ENCODE measurements at places on chromosomes 6 and 20.
A peak's percentile ranks its signal among the peaks of the same experiment; 100 is the strongest.

DNA sequence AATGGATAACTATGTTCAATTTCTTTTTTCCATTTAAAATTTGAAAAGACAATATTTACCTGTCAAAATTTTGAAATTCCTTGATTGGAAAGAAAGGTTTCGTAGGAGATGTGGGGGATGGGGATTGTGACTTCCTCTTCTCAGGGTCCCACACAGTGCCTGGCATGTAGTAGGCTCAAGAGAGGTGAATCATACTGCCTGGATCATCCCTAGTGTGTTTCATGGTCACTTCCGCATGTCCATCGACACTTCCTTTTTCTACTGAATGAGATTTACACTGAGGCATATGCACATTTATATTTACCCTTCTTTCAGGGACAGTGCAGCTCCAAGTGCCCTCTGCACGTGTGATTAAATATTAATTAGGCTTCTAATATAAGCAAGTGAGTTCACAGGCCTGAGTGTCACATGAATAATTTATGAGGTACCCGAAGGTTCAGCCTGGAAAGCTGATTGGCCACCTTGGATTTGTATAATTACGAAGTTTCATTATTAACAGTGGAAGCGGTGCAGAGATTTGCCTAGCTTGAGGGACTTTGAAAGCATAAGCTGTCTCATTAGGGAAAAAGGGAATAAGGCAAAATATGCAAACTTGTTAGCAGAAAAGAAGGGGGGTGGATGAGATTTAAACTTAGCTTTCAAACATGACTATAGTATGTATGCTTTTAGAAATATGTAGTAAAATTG is 177.5 kb upstream of the MMS22L start:
- no peak for DNase-seq

DNA sequence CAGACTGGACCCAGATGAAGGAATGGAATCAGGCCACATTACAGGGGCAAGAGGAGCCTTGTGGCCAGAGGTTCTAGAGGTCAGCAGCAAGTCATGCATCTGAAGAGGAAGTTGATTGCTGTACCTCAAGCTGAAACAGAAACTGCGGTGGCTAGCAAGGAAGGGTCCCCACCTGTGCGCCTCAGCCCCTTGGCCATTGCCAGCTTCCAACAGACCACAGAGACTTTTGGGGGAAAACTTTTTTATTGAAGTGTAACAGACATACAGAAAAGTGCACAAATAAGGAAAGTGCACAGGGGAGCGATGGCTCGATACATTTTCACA is 26.8 kb upstream of the SLC9A8 start:
- DNase-seq, result peak; percentile 24

- DNase-seq, result peak; percentile 38
Observed at GRCh38 chr6:12289365-12289919, 719 bp upstream of the EDN1 start.

DNA sequence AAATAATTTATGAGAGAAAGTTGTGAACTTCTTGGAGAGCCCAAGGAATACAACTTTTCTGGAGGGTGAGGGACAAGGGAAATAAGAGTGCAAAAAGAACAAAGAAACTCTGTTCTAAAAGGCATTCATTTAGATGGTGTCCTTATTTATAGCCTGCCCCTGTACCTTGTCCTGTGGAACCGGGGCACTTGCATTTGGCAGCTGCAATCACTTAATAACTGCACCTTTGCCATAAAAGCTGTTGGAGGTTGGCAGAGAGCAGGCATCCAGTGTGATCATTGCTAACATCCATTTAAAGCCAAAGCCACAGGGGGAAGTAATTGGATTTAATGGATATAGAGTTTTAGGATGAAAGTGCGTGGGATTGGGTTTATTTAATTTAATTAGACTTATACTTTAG is 50.8 kb upstream of the SGK1 start:
- no peak for DNase-seq

DNA sequence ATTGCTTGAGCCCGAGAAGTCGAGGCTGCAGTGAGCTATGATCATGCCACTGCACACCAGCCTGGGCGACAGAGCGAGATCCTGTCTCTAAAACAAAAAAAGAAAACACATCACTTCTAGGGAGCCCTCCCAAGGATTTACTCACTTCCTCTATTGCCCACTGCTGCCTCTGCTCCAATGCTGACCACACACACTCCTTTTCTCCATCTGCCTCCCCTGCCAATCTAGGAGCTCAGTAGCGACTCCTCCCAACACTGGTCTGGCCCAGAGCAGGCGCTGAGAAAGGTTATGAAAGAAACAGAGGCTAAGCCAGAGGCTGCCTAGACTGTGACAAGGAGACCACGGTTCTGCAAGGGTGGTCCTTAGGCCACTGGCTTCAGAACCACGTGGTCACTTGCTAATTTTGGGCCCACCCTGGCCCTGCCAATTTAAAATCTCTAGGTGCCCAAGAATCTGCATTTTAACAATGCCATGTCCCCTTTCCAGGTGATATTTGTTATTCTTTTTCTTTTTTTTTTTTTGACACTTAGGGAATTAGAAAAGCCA is 1.3 kb upstream of the E2F1 start:
- no peak for DNase-seq

GRCh38 chr6:26552205-26552604 is 14.0 kb downstream of the HMGN4 start:
- no peak for DNase-seq

DNA sequence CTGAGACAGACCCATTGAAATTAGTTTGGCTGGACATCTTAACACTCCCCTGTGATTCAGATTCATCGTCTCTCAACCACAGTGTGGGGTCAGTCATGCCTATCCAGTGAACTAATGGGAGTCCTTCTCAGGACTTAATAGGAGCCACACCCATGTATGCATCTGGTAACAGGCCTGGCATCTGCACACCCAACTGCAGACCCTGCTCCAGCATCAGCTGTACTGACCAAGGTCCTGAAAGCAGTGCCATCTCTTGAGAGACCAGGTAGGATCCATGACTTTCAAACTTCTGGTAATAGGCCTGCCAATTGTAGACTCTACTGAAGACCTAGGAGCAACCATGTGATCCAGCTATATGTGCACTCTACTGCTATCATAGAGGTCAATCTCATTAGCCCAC is 363.6 kb upstream of the POU3F2 start:
- no peak for DNase-seq

GRCh38 chr6:152695372-152696045 is 2.2 kb upstream of the MYCT1 start:
- no peak for DNase-seq

GRCh38 chr6:113292646-113293422 is 564.3 kb upstream of the MARCKS start:
- DNase-seq, result no peak

DNA sequence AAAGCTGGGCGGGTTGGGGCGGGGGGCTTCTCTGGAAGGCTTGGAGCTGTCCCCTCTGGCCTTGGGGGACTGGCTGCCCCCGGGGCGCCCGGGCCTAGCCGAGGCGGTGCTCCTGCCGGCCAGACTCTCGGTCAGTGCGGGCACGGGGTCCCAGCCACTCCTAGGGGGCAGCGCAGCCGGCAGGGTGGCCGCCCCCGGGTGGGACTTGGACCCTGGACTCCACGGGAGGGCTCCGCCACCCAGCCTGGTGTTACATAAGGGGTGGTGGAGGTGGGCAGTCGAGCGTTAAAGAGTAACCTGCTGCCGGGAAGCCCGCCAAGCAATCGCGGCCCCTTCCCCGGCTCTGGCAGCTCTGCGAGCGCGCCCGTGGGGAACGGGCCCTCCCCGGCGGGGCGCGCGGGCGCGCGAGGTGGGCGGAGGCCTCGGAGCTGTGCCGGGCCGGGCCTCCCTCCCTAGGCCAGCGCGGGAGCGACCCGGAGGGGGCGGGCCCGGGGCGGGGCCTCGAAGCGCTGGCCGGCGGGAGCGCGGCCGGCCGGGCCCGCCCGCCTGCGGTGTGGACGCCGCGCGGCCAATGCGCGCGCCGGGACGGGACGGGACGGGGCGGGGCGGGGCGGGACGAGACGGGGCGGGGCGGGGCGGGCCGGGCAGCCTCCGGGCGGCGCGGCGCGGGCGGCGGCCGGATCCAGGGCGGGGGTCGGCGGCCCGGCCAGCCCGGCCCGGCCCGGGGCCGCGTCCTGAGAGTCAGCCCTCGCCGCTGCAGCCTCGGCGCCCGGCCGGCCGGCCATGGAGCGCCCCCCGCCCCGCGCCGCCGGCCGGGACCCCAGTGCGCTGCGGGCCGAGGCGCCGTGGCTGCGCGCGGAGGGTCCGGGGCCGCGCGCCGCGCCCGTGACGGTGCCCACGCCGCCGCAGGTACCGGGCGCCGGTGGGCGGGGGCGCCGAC is at the start of gene SLC2A4RG:
SLC2A4RG (plus strand) TSS at position 647 of the 940 bp plus-strand sequence; CDS start at position 784, 137 bp downstream.
- DNase-seq, result peak; percentile 33

DNA sequence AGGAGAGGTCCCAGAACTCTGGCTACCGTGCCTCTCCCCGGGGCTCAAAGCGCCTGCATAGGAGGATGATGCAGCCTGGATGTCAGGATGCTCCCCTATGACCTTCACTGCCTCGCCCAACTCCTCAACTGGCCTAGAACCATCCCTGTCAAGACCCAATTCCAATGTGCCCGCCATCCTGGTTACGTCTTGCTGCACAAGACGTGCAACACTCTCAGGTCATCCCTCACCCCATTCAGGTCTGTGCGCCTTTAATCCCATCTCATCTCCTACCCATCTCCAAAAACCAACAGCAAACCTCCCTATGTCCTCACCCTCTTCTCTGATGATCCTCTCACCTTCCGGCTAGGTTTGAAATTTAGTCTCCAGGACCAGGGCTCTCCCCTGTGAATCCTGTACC is 3.5 kb downstream of the SFT2D1 start:
- no peak for DNase-seq

DNA sequence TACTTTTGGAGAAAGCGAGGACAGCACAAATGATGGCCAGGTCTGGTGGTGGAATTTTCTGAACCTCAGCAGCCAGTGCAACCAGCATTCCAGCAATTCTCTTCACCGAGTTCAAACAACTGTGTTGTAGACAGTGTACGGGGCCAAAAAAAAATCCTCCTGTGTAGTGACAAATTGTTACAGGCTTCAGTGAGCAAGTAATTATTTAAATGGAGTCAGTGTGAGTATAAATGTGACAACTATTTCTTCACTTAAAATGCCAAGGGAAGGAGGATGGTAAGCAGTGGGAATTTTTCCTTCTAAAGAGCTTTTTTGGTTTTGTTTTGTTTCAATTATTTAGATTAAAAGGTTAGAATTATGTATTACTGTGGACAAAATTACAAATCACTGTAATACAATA is 154.1 kb downstream of the TMEM242 start:
- no peak for DNase-seq

- DNase-seq, result no peak
Observed at GRCh38 chr20:4108495-4109306, 93.3 kb upstream of the RNF24 start.

GRCh38 chr6:139064981-139065665 is 36.6 kb downstream of the ABRACL start:
- DNase-seq, result no peak

DNA sequence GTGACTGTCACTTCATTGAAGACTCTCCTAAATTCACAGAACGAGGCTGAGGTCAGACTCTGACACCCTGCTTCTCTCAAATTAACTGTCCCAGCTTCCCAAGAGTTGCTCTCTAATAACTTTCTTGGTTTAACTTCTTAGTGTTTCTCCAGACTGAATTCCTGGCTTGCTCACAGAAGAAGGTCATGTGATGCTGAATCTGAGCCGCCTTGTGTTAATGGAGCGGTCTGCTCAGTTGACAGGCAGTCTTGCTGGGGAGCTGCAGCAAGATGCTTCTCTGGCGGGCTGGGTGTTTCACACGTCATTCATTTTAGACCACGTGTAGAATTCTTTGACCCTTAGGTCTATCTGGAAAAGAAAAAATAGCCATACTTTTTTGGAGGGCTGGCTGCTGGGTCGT is 107.3 kb downstream of the FOXO3 start:
- no peak for DNase-seq

DNA sequence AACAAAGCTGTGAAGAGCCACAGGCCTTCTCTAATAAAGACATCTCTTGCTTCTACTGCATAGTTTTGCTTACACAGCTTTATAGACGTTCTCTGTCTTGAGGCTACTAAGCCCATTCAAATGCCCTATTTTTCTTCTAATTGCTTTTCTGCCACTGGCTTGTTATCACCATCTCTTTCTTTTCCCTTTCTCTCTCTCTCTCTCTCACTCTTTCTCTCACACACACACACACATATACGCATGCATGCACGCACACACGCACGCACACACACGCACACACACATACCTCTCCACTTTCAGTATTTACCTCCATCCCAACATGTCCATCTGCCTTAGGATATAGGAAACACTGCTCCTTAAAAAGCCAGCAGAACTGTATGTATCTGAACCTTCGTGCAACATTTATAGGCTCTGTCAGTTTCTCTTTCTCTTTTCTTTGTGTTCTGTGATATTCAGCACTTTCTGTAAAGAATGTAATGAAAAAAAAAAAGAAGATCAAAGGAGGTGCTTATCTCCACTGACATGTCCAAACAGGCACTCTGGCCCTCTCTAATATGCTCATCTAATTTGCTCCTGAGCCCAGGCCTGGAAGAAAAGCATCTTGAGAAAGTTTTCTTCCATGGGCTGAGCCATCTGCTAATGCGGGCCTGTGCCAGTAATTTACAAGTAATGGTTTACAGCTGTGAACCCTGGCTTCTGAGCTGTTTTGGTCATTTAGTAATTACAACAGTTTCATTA is 1046.7 kb upstream of the MAP3K7 start:
- DNase-seq, result no peak

DNA sequence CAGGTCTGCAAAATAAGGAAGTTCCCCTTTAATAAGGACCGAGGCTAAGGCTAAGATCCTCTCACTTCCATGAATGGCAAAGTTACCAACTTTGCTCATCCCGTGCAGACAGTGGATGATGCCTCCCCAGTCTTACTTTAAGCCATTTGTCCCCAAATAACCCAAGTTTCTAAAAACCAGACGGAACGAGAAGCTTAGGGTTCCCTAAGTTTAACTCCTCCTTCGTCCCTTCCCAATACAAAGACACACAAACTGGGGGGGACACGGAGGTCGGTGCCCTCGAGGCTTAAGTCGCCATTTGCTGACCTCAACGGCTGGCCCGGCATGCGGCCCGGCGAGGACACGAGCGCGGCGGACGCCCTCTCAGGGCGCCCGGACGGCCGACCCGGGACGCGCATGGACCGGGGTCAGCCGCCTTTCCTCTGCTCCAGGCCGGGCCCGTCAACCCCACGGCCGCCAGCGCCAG is 527 bp downstream of the FBXO30 start:
- no peak for DNase-seq

DNA sequence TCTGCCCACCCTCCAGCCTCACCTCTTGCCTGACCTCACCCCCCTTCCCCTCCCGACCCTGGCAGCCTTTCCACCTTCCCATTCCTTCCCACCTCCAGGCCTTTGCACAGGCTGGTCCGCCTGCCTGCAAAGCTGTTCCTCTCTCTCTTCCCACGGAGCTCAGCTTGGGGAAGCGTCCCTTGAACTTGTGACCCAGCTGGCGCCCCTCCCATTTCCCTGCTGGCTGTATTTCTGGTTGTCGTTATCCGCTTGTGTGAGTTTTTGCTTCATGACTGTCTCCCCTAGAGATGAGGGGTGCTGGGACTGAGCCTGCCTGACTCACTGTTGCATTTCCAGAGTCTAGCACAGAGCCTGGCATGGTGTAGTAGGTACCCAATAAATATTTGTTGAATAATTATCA is 32.5 kb downstream of the VSTM2L start:
- DNase-seq, result no peak

DNA sequence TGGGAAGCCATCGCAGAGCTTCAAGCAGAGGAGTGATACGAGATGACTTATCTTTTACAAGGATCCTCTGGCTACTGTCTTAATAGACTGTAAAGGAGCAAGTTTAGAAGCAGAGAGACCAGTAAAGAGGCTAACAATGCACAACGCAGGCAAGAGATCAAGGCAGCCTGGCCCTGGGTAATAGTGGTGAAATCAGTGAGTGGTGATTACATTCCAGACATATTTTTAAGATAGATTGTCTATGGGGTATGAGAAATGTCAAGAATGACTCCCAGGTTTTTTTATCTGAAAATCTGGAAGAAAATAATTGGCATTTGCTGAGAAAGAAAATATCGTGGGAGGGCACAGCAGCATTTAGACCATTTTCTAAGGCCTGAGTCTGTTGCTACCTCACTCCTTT is 213.6 kb upstream of the HTR1E start:
- DNase-seq, result no peak

All from memory B cell (primary cell).